Kidney (tissue), 22 donors: ENCODE measurements at places on chromosomes 16 and 17. TPM values are rescaled to one million over a fixed set of nuclear protein-coding genes. Genes with fewer than 3 reads are reported as not detected.

Gene OR2C1
- not detected for total RNA-seq

GRCh38 chr17:57869617-57870282 is 19.9 kb upstream of the MRPS23 start:
- H3K36me3 ChIP-seq: no peaks in the 10 kb centered on the region
- no peak overlapping the region for H3K27ac ChIP-seq
- no peak for DNase-seq
- H3K27me3 ChIP-seq: no peaks in the 10 kb centered on the region

Gene YPEL2
- 53.6 TPM for total RNA-seq

DNA sequence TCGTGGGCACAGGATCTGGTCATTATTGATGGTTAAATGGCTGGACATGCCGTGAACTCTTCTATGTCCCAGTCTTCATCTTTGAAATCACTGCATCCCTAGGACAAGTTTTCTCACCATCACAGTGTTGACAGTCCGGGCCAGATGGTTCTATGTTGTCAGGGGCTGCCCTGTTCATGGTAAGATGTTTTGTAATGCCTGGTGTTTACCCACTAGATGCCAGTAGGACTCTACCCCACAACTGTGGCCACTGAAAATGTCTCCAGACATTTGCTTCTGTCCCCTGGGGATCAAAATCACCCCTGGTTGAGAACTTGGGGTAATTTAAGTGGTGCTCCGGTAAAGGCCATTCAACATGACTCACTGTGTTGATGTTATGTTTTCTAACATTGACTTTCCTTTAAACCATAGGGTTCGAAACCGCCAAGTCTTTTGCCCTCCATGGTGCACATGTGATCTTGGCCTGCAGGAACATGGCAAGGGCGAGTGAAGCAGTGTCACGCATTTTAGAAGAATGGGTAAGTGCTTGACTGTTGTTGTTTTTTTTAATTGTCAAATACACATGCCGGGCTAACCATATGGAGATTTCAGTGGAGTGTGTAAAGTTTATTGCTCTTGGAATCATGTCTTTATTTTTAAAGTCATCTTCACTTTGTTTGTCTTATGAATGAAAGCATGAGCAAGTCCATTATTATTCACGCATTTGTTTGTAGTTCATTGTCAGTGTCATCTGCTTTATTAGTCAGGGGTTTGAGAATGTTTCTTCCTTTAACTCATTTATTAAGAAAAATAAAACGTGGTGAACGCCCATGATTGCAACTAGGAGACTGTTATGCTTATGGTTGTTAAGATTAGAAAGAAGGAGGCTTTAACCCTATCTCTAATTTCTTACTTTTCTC is 64.6 kb downstream of the WWOX start:
- H3K27ac ChIP-seq: no peak overlapping the region
- H3K4me1 ChIP-seq: no peaks in the 10 kb centered on the region
- DNase-seq: no peak
- H3K4me3 ChIP-seq: no peak overlapping the region
- no peaks in the 10 kb centered on the region for H3K27me3 ChIP-seq

- no peak overlapping the region for H3K27ac ChIP-seq
- peaks cover 6% of the 10 kb centered on the region for H3K27me3 ChIP-seq
- no peak overlapping the region for H3K4me3 ChIP-seq
- H3K4me1 ChIP-seq: peaks cover 3% of the 10 kb centered on the region
- H3K36me3 ChIP-seq: no peaks in the 10 kb centered on the region
Measured at GRCh38 chr17:56785405-56785804, 48.3 kb downstream of the C17orf67 start.

- no peak overlapping the region for H3K27ac ChIP-seq
- no peak for DNase-seq
- no peak overlapping the region for H3K4me3 ChIP-seq
- H3K4me1 ChIP-seq: no peaks in the 10 kb centered on the region
- peaks cover 4% of the 10 kb centered on the region for H3K27me3 ChIP-seq
Measured at GRCh38 chr17:31919802-31920525, 16.8 kb upstream of the SUZ12 start.

GRCh38 chr17:80498242-80498919 is 22.0 kb upstream of the NPTX1 start:
- H3K4me1 ChIP-seq: peaks cover 10% of the 10 kb centered on the region
- DNase-seq: peak; percentile 89
- no peaks in the 10 kb centered on the region for H3K27me3 ChIP-seq
- H3K36me3 ChIP-seq: no peaks in the 10 kb centered on the region
- no peak overlapping the region for H3K4me3 ChIP-seq
- H3K27ac ChIP-seq: no peak overlapping the region

Gene TEX14
- total RNA-seq: 0.22 TPM

DNA sequence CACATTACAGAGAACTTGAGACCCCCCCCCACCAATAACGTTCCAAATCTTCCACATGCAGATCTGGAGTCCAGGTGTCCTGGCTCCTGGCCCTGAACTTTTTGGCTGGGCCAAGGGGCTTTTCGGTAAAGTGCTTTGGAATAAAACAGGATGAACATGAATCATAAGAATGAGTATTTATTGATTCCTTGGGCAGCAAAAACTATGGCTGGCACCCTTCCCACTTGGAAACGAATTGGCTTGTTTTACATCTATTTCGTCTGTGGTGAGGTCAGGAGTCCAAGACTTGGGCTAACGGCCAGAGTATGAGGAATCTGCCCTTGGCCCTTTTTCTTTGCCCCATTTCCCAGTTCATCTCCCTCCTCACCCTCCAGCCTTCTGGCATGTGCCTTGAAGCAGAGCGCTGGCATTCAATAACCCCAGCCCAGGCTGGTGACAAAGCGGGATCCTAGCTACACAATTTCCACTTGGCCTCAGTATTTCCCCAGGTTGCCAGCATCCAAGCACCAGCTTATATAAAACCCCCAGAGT is 4.1 kb upstream of the UBTF start:
- H3K36me3 ChIP-seq: no peaks in the 10 kb centered on the region
- peak; percentile 26 for DNase-seq
- no peak overlapping the region for H3K27ac ChIP-seq
- peaks cover 13% of the 10 kb centered on the region for H3K4me1 ChIP-seq
- no peaks in the 10 kb centered on the region for H3K27me3 ChIP-seq
- no peak overlapping the region for H3K4me3 ChIP-seq

DNA sequence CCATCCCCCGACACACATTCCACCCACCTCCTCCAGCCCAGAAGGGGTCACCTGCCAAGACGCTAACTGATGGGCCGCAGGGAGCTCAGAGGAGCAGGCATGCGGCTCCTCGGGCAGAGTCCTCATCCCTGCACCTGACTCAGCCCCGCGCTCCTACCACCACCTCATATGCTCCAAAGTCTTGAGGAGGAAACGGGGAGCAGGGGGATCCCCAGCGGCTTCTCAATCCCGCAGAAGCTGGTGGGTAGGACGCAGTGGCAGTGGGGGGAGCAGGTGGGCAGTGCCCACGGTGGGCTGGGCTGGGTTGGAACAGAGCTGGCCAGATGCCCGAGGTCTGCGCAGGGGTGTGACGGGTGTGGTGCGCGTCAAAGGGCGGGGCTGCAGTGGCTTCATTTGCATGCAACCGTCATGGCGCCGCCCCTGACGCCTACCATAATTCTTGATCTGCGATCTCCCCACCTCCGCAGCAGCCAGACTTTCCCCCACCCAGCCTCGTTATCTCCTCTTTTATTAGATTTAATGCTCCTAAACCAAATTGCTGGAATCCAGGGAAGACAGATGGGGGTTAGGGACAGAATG is 39.0 kb upstream of the EMP2 start:
- DNase-seq: peak; percentile 43
- no peaks in the 10 kb centered on the region for H3K36me3 ChIP-seq
- no peak overlapping the region for H3K4me3 ChIP-seq
- no peaks in the 10 kb centered on the region for H3K27me3 ChIP-seq
- no peak overlapping the region for H3K27ac ChIP-seq

GRCh38 chr17:64244165-64244564 is 18.9 kb downstream of the TEX2 start:
- no peak for DNase-seq
- H3K27me3 ChIP-seq: no peaks in the 10 kb centered on the region
- H3K4me3 ChIP-seq: no peak overlapping the region
- H3K27ac ChIP-seq: no peak overlapping the region
- H3K36me3 ChIP-seq: no peaks in the 10 kb centered on the region
- peaks cover 12% of the 10 kb centered on the region for H3K4me1 ChIP-seq

DNA sequence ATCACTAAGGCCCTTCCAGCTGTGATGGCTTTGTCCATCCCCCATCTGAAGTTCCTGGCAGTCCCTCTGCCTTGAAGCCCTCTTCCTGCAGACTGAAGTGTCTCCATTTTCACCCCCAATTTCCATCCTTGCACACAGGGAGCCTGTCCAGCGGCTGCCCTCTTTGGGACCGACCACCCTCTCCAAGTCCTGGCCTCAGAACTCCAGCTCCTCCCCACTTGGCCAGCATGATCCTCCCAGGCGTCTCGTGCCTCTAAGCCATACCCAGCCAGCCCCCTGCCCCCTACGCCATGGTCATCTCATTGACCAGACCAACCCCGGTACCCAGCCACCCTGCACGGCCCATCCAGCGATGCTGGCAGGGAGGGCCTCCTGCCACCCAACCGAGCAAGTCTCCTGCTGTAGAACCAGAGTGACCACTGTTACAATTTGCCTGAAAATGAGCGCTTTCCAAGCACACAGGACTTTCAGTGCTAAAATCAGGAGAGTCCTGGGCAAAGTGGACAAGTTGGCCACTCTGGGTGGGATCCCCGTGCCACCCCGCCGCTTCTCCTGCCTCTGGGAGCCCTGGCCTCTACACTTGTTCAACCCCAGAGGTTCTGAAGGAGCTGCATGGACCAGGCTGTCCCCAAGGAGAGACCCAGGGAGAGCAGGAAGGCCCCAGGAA is 362.0 kb downstream of the SEC14L1 start:
- no peak overlapping the region for H3K4me3 ChIP-seq
- no peak overlapping the region for H3K27ac ChIP-seq

Gene DCAKD
- 34.9 TPM for total RNA-seq

DNA sequence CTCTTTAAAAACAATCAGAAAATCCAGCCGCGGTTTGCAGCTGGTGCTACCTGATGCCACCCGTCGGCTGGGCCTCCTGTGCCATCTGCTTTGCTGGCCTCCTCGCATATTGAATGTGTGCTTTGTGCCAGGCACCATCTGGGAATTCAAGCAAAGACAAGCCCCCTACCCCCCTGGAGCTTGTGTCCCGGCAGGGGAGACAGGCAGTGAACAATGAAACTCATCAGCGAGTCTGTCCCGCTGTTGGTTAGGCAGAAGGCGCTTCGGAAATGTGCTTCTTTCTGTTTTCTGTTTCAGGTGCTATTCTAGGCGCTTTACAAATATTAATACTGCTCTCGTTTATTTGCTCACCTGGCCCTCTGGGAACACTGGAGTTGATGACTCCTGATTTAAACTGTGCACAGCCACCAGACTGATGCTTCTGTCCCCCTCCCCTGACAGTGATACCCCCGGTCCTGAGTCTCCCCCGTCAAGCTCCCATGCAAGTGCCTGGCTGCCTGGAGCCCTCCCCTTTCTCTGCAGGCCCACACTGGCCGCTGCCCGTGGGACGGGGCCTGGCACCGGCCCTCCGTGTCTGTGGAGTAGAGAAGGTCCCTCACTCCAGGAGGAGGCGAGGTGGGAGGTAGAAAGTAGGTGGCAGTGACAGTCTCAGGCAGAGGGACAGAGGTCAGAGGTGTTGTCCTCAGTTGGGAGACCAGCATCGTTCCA is 126.1 kb upstream of the PLCG2 start:
- DNase-seq: no peak
- no peaks in the 10 kb centered on the region for H3K36me3 ChIP-seq
- H3K27me3 ChIP-seq: no peaks in the 10 kb centered on the region
- peaks cover 25% of the 10 kb centered on the region for H3K4me1 ChIP-seq
- H3K4me3 ChIP-seq: peak overlapping the region; percentile 3

Gene TMEM220
- total RNA-seq: 13.3 TPM

DNA sequence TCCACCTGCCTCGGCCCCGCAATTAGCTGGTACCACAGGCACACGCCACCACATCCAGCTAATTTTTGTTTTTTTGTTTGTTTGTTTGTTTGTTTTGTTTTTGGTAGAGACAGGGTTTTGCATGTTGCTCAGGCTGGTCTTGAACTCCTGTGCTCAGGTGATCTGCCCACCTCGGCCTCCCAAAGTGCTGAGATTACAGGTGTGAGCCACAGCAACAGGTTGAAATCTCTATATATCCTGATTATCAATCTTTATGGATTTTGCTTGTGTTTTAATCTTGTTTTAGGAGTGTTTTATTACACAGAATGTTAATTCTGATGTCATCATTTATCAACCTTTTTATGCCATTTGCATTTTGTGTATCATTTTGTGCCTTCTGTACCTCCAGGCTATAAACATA is 48.2 kb downstream of the RAB11FIP4 start:
- DNase-seq: no peak
- no peak overlapping the region for H3K4me3 ChIP-seq
- no peak overlapping the region for H3K27ac ChIP-seq
- H3K27me3 ChIP-seq: no peaks in the 10 kb centered on the region

DNA sequence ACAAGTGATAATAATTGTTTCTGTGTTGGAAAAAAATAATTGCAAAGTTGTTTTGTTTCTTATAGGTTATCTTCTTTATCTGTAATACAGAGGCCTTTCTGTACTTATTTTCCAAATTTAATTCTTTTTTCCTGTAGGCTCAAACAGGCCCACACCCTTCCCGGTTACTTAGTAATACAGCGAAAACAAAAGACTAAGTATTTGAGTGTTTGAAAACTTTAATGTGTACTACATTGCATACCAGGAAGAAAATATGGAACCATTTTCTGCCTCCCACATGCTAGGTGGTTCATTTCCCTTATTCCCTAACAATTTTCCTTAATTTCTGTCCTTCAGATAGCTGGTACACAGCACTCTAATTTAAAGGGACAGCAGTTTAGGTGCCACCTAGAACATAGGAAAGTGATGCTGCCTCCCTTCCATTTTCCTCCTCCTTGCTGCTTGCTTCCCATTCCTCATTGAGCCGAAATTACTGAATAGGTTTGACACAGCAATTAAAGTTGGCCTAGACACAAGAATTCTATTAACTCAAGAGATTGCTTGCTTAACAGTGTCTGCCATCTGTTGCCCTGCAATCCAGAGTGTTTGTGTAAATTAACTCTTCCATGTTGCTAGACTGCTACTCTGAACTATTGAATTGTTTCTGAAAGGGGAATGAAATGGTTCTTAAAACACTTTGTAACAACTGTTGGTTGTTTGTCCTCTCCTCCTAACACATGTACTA is 24.2 kb downstream of the CYB5B start:
- H3K27me3 ChIP-seq: no peaks in the 10 kb centered on the region
- H3K36me3 ChIP-seq: no peaks in the 10 kb centered on the region
- peaks cover 8% of the 10 kb centered on the region for H3K4me1 ChIP-seq
- no peak overlapping the region for H3K4me3 ChIP-seq
- no peak for DNase-seq

Gene TLCD2
- 6.2 TPM for total RNA-seq

Gene TPSD1
- 7.9 TPM for total RNA-seq

- H3K27ac ChIP-seq: no peak overlapping the region
- no peak overlapping the region for H3K4me3 ChIP-seq
- no peaks in the 10 kb centered on the region for H3K4me1 ChIP-seq
- DNase-seq: no peak
- no peaks in the 10 kb centered on the region for H3K27me3 ChIP-seq
Measured at GRCh38 chr16:6066652-6067051, 969.1 kb upstream of the EEF2KMT start.

- no peaks in the 10 kb centered on the region for H3K4me1 ChIP-seq
- H3K36me3 ChIP-seq: no peaks in the 10 kb centered on the region
- no peak overlapping the region for H3K4me3 ChIP-seq
- H3K27ac ChIP-seq: no peak overlapping the region
- DNase-seq: peak; percentile 83
Measured at GRCh38 chr17:1147664-1148063, 32.1 kb downstream of the ABR start.
